ENCODE measurements at places on chromosomes 2 and 18.

DNA sequence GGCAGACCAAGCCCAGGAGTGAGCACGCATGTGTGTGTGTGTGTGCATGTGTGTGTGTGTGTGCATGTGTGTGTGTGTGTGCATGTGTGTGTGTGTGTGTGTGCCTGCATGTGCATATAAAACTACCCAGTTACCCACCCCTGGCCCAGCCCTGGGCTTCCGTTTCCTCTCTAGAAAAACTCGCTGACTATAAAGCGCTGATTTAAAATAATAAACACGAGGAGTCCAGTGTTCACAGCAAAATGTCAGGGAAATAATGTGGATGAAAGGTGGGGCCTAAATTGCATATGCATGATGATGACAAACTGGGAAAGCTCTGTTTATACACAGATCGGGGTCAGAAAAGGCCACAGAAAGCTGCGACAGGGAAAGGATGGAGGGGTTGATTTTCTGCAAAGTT, 7.5 kb downstream of the ADCY3 start:
- no peaks in the 10 kb centered on the region for H3K36me3 ChIP-seq
- H3K4me3 ChIP-seq: no peak overlapping the region
- H3K4me1 ChIP-seq: peaks cover 32% of the 10 kb centered on the region
- H3K27ac ChIP-seq: no peak overlapping the region
- no peak for DNase-seq

GRCh38 chr2:40348665-40349064, 103.2 kb downstream of the SLC8A1 start:
- H3K27me3 ChIP-seq: no peaks in the 10 kb centered on the region
- H3K36me3 ChIP-seq: no peaks in the 10 kb centered on the region
- DNase-seq: no peak
- no peaks in the 10 kb centered on the region for H3K4me1 ChIP-seq
- no peak overlapping the region for H3K4me3 ChIP-seq

DNA sequence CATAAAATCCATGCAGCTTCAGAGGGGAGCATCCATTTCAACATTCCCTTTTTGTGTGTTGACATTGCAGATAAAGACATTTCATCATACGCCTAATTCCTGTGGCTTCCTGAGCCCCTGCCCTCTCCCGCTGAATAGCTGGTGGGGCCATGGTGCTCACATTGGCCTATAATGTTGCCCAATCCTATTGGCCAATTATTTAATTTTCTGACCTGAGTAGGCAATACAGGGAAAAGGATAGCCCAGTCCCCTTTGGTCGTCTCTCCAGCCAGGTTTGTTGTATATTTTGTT, 163.8 kb upstream of the MYCN start:
- no peaks in the 10 kb centered on the region for H3K36me3 ChIP-seq
- no peaks in the 10 kb centered on the region for H3K27me3 ChIP-seq
- no peak for DNase-seq
- no peak overlapping the region for H3K27ac ChIP-seq

DNA sequence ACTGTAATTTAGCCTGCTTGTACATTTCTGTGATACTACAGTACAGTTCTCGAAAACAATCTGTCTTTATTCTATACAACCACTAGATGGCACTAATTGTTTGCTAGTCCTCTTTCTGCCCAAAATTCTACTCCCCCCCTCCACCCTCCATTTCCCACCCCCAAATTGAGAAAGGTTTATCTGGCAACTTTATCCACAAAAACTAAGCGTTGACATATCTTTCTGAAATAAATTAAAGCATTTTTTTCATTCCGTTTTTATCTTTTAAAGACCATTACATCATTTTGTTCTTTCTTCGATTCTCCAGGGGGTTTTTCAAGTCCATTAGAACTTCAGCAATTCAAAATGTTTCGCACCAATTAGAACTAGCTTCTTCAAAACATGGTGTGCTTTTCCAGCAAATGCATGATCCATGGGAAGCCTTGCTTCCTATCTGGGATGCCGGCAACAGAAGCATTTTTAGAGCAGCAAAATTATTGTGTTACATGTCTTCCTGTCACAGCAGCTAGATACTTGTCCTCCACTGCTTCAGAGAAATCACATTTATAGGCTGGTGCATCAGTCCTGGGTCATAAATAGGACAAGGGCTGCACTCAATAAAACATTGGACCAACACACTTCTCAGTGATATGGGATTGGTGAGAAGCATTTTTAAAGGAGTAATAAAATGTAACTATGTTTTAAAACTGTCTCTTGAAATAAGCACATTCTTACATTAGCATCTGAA, 241.3 kb downstream of the PAX3 start:
- no peaks in the 10 kb centered on the region for H3K36me3 ChIP-seq
- DNase-seq: no peak
- H3K4me3 ChIP-seq: no peak overlapping the region
- H3K27ac ChIP-seq: no peak overlapping the region

GRCh38 chr2:68765739-68766375, 31.2 kb downstream of the ARHGAP25 start:
- no peaks in the 10 kb centered on the region for H3K4me1 ChIP-seq
- no peaks in the 10 kb centered on the region for H3K36me3 ChIP-seq
- DNase-seq: no peak
- no peaks in the 10 kb centered on the region for H3K27me3 ChIP-seq
- no peak overlapping the region for H3K27ac ChIP-seq

DNA sequence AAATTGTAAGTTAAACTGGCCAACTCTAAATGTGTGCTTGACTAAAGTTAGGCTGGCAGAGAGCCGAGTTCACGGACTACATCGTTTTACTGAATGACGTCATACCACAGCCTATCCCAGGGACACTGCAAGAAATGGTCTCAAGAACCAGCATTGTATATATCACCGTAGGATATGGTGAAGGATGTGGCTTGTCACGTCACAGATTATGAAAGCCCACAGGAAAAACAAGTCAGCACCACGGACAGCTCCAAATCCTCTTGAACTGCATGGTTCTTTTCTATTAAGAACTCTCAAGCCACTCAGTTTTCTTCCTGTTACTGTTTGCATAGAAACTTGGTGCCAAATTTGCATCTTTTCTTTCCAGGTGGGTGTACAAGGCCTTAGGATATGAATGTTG, 85.1 kb upstream of the ACAA2 start:
- no peaks in the 10 kb centered on the region for H3K27me3 ChIP-seq
- H3K27ac ChIP-seq: no peak overlapping the region
- H3K4me1 ChIP-seq: no peaks in the 10 kb centered on the region
- no peak overlapping the region for H3K4me3 ChIP-seq
- peaks cover 71% of the 10 kb centered on the region for H3K36me3 ChIP-seq
